Sigmoid colon (tissue), 7 donors: ENCODE measurements at places on chromosomes 7 and 10. TPM values are rescaled to one million over a fixed set of nuclear protein-coding genes. Genes with fewer than 3 reads are reported as not detected.

GRCh38 chr7:138565451-138566114 is 105.5 kb downstream of the TRIM24 start:
- DNase-seq = no peak

GRCh38 chr7:25864511-25864910 is 287.5 kb upstream of the NFE2L3 start:
- DNase-seq = no peak

GRCh38 chr7:79740076-79740475 is 286.6 kb upstream of the MAGI2 start:
- DNase-seq = no peak

GRCh38 chr7:39414224-39415035 is 151.8 kb upstream of the YAE1 start:
- DNase-seq = peak; percentile 67

DNA sequence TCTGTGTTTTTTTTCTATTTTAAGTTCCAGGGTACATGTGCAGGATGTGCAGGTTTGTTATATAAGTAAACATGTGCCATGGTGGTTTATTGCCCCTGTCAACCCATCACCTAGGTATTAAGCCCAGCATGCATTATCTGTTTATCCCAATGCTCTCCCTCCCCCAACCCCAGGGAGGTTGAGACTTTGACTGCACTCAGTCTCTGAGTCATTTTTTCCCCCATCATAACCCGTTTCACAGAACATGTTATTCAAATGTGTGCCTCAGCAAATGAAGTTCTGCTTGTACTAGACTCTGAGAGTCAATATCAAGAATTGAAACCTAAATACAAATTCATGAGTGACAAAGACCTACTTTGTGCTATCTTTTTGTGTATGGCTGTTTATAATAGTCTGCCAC is 70.0 kb upstream of the CYP26C1 start:
- no peak for DNase-seq

SFRP5 gene
- total RNA-seq = 24.6 TPM

NPSR1 gene
- total RNA-seq = not detected
